B cell (primary cell): ENCODE measurements at places on chromosomes 16 and 17. TPM values are rescaled to one million over a fixed set of nuclear protein-coding genes. Genes with fewer than 3 reads are reported as not detected.
A peak's percentile ranks its signal among the peaks of the same experiment; 100 is the strongest.

DNA sequence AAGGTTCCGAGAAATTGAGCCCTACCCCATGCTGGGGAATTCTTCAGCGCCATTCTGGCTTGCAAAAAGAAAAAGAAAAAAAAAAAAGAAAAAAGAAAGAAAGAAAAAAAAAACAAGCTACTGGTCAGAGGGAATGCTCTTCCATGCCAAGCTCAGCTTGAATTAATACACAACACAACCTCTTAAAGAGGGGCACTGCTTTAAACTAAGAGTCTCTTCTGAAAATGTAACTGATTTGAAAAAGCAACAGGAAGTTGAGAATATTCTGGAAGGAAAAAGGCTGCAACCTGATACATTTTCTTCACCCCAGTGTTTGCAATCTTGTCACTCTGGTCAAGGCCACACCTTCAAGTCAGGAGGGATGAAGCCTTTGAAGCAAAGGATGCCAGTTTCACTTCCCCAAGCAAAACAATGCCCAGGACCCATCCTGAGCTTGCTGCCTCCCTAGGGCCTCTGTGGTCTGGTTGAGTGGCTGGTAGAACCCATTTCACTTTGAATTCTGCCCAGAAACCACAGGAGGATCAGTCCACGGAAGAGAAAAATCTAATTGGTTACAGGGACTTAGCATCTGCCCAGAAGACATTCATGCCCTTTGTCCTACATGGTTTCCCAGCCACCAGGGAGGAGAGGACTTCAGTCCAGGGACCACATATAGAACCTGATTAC is 389.7 kb downstream of the SOX9 start:
- H3K36me3 ChIP-seq, result no peaks in the 10 kb centered on the region
- no peak overlapping the region for H3K4me3 ChIP-seq
- H3K27ac ChIP-seq, result no peak overlapping the region
- peak; percentile 11 for DNase-seq

DNA sequence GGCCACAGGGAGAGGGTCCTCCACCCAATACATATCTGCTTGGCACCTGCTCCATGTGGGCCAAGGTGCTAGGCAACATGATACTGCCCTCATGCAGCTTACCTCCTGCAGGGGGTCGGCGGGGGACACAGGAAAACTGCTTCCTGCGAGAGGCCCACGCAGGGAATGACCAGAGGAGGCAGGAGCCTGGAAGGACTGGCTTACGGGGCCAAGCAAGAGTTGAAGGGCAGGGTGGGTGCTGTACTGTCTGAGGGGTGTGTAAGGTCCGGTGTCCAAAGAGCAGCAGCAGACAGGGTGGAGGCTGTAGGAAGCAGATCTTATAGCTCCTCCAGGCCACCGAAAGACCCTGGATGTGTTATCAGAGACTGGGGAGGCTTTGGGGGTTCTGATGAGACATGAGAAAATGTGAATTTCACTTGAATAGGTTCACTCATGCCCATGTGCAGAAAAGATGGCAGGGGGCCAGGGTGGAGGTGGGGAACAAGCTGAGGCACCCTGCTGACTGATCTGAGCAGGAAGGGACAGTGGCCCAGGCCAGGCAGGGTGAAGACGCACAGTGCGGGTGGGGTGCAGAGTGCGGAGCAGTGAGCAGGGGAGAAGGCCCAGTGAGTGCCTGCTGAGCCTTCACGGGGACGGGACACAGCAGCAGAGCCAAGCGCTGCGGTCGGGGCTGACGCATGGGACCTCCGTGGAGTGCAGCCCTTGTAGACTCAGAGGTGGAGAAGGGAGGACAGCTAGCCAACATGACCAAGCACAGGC is 8.3 kb downstream of the FLCN start:
- no peaks in the 10 kb centered on the region for H3K27me3 ChIP-seq
- no peak overlapping the region for H3K27ac ChIP-seq
- DNase-seq, result no peak
- H3K4me3 ChIP-seq, result no peak overlapping the region
- H3K36me3 ChIP-seq, result peaks cover 73% of the 10 kb centered on the region
- no peaks in the 10 kb centered on the region for H3K4me1 ChIP-seq

- H3K27me3 ChIP-seq, result no peaks in the 10 kb centered on the region
- DNase-seq, result no peak
Observed at GRCh38 chr16:69294051-69294450, 17.1 kb upstream of the VPS4A start.

MVP gene
- 109 and 112 TPM in 2 replicates for total RNA-seq
